ENCODE measurements at places on chromosomes 12 and 14.

DNA sequence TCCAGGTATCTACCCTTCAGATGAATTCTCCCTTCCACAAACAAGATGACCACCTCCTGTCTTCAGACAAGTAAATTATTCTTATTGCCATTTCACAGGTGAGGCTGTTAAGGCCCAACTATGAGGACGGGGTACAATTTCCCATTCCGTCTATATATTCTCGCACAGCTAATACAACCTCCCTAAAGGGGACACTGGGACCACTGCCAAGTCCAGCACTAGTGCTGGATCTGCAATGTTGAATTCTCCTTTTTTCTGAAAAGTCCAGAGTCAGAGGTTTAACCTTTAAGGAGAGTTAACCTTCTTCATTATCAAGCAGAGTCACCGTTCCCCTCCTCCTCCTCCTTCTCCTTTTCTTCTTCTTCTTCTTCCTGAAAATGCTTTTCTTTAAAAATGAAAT, 130.4 kb upstream of the PARP11 start:
- DNase-seq = no peak

GRCh38 chr14:53110096-53110495, 43.0 kb downstream of the DDHD1 start:
- no peak for DNase-seq

- DNase-seq = peak; percentile 89
These were observed 41.5 kb downstream of the BCL11B start for GRCh38 chr14:99230208-99231151.

GRCh38 chr12:16857456-16857923, 251.5 kb upstream of the LMO3 start:
- no peak for DNase-seq

DNA sequence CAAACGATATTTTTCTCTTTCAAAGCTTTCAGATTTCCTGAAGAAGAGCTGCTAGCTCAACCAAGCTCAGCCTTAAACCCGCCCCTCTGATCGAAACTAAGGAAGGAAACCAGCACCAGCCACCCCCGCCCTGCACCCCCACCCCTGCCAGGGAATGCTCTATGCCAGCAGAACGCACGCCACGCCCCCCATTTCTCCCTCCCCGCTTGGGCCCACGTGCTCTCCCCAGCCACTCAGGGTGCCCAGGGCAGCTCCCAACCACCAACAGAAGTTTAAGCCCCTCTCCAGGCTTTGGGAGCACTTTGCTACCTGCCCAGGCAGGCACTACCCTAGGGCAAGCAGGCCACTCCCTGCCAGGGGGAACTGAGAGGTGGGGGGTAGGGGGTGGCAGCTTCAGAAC, 18.8 kb upstream of the KRT78 start:
- DNase-seq = peak; percentile 41

DNA sequence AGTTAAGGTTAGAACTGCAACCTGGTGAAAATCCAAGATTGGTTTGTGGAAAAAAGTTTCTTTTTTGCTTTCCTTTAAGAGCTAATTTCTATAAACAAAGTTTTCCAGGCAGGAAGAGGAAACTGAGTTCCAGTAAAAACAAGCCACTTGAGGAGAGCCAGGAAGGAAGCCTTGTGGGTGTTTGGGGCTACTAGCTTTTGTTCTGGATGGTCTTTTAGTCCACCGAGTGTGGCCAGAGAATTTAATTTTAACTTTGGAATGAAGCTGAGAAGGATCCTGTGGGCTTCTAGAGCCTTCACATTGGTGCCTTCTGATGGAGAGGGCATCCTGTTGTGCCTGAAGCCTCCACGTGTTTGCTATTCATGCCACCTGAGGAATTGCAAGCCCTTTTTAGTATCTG, 327.9 kb downstream of the C12orf75 start:
- DNase-seq = no peak

GRCh38 chr12:65779091-65779642, 45.1 kb upstream of the HMGA2 start:
- DNase-seq = no peak

DNA sequence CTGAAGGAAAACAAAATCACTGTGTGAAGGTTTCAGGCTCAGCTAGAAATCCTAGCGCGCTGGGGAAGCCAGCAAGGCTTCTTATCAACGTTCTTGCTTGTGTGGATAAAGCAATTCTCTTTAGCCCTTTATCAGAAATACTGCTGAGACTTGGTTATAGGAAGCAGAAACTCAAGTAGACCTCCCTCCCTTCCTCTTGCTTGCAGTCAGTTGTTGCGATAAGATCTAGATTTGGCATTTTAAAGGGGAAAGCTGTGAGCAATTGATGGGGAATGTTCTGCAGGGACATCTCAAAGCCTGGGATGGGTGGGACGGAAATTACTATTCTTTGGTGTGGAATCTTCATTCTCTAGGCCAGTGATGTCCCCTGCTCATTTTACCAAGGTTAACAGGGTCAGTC, 76.4 kb upstream of the ANO4 start:
- DNase-seq = no peak

DNA sequence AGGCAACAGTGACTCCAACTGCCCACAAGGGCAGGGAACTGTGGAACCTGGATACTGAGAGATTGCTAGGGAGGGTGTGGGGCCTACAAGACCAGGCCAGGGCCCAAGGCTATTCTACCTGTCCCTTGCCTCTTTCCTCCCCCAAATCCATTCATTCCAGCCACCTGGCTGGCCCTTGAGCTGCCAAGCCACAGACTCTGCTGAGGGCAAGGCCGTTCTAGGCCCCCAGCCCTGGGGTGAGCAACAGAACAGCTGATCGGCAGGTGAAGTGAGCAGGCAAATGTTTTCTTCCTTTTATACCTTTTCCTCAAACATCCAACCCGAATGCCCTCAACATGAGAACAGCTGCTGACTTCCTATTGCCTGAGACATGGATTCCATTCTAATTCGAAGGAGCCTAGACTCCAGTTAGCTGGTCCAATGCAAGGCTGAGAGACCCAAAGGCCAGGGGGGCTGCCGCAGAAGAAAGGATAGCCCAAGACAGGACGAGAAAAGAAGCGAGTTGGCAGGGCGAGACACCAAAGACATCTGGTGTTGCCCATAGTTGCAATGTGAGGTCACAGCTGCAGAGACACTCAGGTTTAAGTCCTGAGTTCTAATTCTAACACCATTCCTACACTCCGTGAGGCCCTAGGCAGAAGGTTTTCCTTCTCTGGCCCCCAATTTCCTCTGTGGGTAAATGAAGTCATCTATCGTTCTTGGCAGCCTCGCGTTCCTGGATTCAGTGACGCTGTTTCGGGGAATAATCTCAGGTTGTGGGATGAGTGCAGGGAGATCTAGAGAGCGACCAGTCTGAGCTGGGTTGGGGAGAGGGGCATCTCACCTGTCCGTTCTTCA, 1.7 kb downstream of the C1QL4 start:
- DNase-seq = no peak

DNA sequence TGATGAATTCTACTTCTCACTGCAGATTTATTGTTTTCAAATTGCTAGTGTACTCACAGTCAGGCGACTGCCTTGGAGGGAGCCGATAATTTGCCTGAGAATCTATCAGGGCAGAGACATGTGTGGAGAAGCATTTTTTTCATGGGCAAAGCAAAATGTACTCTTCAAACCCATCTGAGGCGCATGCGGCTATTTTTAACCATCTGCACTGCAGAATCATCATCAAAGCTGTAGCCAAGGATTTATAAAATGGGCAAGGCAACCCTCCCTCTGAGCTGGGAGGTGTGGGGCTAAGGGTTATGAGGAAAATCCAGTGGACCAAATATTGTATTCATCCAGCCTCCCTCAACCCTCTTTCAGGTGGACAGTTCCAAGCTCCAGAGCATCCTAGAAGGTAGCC, 37.7 kb downstream of the BEST3 start:
- no peak for DNase-seq

- DNase-seq = no peak
These were observed 19.6 kb upstream of the TMEM106C start for GRCh38 chr12:47943623-47944340.

- DNase-seq = no peak
These were observed 13.1 kb downstream of the CBX5 start for GRCh38 chr12:54266852-54267251.

DNA sequence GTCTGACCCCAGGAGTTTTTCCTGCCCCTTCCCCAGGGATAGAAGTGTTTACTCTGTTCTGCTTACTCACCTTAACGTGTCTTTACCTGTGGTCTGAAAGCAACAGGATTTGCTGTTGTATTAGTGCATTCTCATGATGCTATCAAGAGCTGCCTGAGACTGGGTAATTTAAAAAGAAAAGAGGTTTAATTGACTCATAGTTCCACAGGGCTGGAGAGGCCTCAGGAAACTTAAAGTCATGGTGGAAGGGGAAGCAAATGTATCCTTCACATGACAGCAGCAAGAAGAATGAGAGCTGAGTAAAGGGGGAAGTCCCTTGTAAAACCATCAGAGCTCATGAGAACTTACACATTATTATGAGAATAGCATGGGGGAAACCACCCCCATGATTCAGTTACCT, 240.4 kb downstream of the SNAPC1 start:
- no peak for DNase-seq

GRCh38 chr12:19402743-19403431, 36.4 kb upstream of the AEBP2 start:
- no peak for DNase-seq

DNA sequence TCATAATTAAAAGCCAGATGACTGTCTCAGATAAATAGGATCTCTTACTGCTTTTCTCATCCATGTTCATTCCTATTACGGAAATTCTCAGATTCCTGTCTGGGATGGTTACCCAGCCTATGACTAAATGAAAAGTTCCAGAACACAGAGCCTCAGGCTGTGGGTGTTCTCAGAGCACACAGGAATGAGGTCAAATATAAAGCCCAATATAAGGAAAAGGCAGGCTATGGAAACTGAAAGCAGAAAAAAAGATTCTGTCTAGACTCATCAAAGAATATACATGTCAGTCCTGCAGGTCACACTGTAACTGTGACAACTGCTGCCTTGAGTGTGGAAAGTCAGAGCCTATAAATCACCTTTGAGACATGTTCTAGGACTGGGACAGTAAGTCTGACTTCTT, 64.3 kb downstream of the DCAF5 start:
- DNase-seq = no peak

GRCh38 chr12:54725233-54725843, 77.2 kb upstream of the DCD start:
- DNase-seq = peak; percentile 35

GRCh38 chr14:92207012-92207927, 85.5 kb downstream of the CPSF2 start:
- no peak for DNase-seq

DNA sequence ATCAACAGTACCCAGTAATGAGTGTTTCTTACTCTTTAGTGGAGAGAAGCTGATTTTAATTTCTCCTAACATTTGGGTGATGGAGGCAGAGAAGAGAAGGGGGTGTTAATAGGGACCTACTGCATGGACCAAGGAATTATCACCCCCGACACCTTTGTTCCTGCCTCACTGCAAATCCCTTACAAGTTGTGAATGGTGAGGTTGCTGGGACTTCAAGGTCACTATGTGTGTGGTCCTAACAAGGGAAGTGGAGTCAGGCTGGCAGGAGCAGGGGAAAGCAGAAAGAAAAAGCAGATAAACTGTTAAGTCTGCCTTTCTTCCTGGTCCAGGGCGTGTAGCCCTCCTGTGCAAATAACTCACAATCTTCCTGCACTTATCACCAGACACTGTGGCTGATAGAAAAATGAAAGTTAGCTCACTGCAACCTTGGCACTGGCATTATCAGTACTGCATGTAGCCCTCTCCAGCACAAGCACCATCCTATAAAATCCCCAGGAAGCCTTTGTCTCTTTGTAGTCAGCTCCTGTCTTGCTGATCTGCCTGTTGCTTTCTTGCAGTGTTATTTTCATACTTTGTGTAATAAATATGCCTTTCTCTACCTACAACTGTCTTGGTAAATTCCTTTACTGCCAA, 112.3 kb upstream of the DNM1L start:
- no peak for DNase-seq

- no peak for DNase-seq
These were observed 55.5 kb downstream of the CDC42BPB start for GRCh38 chr14:103001651-103002396.
